ENCODE measurements at places on chromosomes 4 and X.

- DNase-seq: no peak
Observed at GRCh38 chr4:22906045-22906444, 213.3 kb downstream of the GBA3 start.

DNA sequence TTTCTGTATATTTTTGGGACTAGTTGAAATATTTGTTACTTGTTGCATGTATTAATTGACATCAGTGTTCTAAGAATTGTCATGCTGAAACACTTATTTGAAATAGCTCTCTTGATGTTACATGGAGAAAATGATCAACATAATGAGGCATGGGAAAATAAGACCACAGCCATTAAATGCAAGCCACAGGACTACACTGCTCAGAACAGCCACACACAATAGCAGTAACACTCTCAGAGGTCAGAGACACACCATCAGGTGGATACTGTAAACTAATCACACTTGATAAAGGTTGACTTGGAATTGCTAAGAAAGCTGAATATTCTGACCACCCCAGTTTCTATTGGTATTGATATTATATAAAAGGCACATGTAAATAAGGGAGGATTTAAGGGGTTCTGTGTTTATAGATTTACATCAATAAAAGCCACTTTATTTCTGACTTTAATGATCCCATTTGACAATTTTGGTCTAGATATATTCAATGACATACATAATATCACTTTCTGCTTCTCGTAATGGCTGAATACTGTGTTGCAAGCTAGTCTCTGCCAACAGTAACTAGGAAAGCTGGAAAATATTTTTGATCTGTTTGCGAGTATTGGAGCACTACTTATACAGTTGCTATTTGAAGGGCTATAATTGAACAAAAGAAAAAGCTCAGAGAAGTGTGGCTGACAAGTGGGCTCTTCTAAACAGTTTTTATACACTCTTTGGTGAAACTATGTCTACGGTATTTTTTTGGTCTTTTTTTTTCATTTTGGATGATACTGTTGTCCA is 876.5 kb upstream of the INTU start:
- DNase-seq: no peak

DNA sequence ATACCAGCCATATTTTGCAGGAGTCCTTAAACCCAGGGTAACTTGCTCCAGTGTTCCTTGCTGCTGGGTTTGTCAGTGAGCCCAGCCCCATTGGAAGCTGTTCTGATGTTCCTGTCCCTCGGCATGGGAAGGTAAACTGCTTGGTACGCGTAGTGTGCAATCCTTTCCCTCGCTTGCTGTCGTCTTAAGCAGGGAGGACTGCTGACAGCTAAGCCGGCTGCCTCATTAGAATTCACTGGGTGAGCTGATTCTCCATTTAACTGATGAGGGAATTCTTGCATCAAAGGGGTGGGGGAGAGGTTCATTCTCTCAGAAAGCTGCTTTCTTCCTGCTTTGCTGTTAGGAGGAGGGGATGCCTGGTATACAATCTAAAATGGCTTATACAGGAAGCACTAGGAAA is 164.6 kb downstream of the MID1IP1 start:
- DNase-seq: no peak

GRCh38 chrX:130826249-130826648 is 76.8 kb downstream of the ENOX2 start:
- no peak for DNase-seq

GRCh38 chr4:47122592-47123291 is 91.4 kb downstream of the GABRB1 start:
- peak; percentile 48 for DNase-seq

DNA sequence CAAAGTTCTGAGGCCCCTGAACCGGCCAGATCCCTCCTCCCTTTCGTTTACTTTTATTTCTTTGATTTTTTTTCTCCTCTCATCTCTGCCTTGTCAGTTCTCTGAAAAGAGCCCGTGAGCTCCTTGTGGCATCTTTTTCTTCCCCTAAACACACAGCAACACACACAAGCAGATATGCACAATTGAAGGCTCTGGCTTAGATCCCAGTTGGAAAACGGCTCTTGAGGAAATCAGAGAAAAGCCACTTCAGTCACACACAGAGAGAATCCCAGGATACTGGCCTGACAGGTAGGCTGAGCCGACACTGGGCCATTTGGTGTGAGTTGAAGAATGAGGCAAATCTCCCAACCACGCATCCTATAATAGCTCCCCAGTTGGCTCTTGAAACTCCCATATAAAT is 12.9 kb downstream of the DIPK2B start:
- DNase-seq: no peak

DNA sequence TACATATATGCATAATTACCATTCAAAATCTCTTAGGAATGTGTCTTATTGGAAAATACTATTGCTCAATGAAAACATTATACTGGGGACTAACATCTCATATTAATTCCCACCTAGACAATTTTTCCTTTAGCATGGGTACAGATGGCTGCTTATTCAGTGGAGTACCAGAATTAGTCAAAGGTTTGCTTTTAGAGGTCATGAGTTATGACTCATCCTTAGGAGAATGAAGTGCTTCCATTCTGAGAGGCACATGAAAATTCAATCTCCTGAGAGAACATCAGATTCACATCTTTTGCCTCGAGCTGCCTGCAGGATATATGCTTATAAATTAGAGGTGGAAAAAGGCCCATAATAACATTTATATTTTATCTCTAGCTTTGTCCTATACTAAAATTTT is 378.0 kb upstream of the DMD start:
- DNase-seq: no peak
